Ureter (tissue), 1 donor: ENCODE measurements at places on chromosomes 12 and 14. TPM values are rescaled to one million over a fixed set of nuclear protein-coding genes. Genes with fewer than 3 reads are reported as not detected.

Gene SMCO2
- not detected for total RNA-seq

Gene CLEC9A
- 0.57 TPM for total RNA-seq

Gene SYCP3
- total RNA-seq, result not detected

Gene CHGA
- not detected for total RNA-seq

Gene ACSM4
- not detected for total RNA-seq

Gene RIPK3
- 22.4 TPM for total RNA-seq

Gene TRHDE
- total RNA-seq, result 12.1 TPM

Gene IQSEC3
- 4.3 TPM for total RNA-seq

Gene C1R
- total RNA-seq, result 455 TPM

Gene EPYC
- total RNA-seq, result not detected

Gene ESR2
- 14.5 TPM for total RNA-seq

Gene KIF26A
- 6.1 TPM for total RNA-seq

Gene SLC5A8
- not detected for total RNA-seq
